ENCODE measurements at places on chromosomes 12 and 14.

GRCh38 chr14:101761032-101761880, at the start of gene PPP2R5C:
Gene PPP2R5C, plus strand, starts transcription at chr14:101761709. Its CDS starts 185 bp downstream, at chr14:101761894.
- H3K27me3 ChIP-seq = no peaks in the 10 kb centered on the region
- H3K4me1 ChIP-seq = peaks cover 11% of the 10 kb centered on the region
- peaks cover 9% of the 10 kb centered on the region for H3K36me3 ChIP-seq
- DNase-seq = peak; percentile 84

- no peaks in the 10 kb centered on the region for H3K36me3 ChIP-seq
- H3K4me1 ChIP-seq = no peaks in the 10 kb centered on the region
- no peak overlapping the region for H3K4me3 ChIP-seq
- no peak overlapping the region for H3K27ac ChIP-seq
- no peaks in the 10 kb centered on the region for H3K27me3 ChIP-seq
Measured at GRCh38 chr14:38512236-38512635, 256.3 kb upstream of the CLEC14A start.

- H3K4me3 ChIP-seq = peak overlapping the region; percentile 76
- no peaks in the 10 kb centered on the region for H3K36me3 ChIP-seq
- peak overlapping the region; percentile 78 for H3K27ac ChIP-seq
- no peak for DNase-seq
- H3K4me1 ChIP-seq = peaks cover 17% of the 10 kb centered on the region
Measured at GRCh38 chr12:112979041-112979680, 842 bp downstream of the OAS2 start.

- H3K4me3 ChIP-seq = no peak overlapping the region
- no peak for DNase-seq
- H3K27ac ChIP-seq = no peak overlapping the region
- no peaks in the 10 kb centered on the region for H3K36me3 ChIP-seq
- H3K27me3 ChIP-seq = no peaks in the 10 kb centered on the region
Measured at GRCh38 chr12:53424626-53425514, 1.2 kb downstream of the AMHR2 start.

DNA sequence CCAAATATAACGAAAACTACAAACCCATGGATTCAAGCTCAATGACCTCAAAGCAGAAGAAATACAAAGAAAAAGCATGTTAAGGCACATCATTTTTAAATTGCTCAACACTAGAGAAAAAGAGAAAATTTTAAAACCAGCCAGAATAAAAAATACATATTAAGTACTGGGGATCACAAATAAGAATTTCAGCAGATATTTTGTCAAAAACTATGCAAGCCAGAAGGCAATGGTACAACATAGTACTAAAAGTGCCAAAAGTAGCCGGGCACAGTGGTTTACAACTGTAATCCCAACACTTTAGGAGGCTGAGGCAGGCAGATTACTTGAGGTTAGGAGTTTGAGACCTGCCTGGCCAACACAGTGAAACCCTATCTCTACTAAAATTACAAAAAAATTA, 10.2 kb downstream of the SGPP1 start:
- no peak overlapping the region for H3K4me3 ChIP-seq
- no peaks in the 10 kb centered on the region for H3K4me1 ChIP-seq
- DNase-seq = no peak

- H3K27me3 ChIP-seq = no peaks in the 10 kb centered on the region
- no peak overlapping the region for H3K27ac ChIP-seq
- H3K4me1 ChIP-seq = no peaks in the 10 kb centered on the region
- no peaks in the 10 kb centered on the region for H3K36me3 ChIP-seq
- no peak for DNase-seq
- no peak overlapping the region for H3K4me3 ChIP-seq
Measured at GRCh38 chr12:51682981-51683380, 91.9 kb downstream of the SCN8A start.

DNA sequence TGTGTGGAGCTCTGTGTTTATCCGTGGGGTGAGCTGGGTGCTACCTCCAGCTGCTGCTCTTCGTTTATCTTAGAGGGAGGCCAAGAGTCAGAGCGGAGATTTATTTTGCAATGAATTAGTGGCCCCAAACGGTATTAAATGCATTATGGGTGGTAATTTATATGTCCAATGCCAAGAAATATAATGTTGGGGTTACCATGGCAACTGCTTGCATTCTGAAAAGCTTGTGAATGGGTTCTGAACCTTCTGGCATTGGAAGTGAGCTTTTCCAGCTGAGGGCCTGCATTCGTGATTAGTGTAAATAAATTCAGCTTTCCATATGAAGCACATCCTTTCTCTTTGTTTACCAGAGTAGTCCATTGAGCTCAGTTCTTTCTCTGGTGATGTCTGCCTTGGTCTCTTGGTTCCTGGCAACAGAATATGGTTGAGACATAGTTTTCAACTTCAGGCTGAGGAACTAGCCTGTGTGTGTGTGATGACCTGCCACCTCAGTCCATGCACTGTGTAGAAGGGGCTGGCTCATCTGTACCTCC, 51.8 kb downstream of the TRAF3 start:
- no peaks in the 10 kb centered on the region for H3K27me3 ChIP-seq
- H3K4me1 ChIP-seq = no peaks in the 10 kb centered on the region
- H3K27ac ChIP-seq = no peak overlapping the region
- DNase-seq = no peak
- H3K36me3 ChIP-seq = peaks cover 17% of the 10 kb centered on the region

GRCh38 chr14:23352506-23353432, at the start of gene SLC22A17:
Gene SLC22A17, minus strand, starts transcription at chr14:23352887.
- no peak within 1 kb of the TSS for H3K27ac ChIP-seq
- peak; percentile 43 for DNase-seq
- H3K36me3 ChIP-seq = no peaks in the 10 kb centered on the region
- H3K27me3 ChIP-seq = no peaks in the 10 kb centered on the region
- peak within 1 kb of the TSS; percentile 67 for H3K4me3 ChIP-seq

DNA sequence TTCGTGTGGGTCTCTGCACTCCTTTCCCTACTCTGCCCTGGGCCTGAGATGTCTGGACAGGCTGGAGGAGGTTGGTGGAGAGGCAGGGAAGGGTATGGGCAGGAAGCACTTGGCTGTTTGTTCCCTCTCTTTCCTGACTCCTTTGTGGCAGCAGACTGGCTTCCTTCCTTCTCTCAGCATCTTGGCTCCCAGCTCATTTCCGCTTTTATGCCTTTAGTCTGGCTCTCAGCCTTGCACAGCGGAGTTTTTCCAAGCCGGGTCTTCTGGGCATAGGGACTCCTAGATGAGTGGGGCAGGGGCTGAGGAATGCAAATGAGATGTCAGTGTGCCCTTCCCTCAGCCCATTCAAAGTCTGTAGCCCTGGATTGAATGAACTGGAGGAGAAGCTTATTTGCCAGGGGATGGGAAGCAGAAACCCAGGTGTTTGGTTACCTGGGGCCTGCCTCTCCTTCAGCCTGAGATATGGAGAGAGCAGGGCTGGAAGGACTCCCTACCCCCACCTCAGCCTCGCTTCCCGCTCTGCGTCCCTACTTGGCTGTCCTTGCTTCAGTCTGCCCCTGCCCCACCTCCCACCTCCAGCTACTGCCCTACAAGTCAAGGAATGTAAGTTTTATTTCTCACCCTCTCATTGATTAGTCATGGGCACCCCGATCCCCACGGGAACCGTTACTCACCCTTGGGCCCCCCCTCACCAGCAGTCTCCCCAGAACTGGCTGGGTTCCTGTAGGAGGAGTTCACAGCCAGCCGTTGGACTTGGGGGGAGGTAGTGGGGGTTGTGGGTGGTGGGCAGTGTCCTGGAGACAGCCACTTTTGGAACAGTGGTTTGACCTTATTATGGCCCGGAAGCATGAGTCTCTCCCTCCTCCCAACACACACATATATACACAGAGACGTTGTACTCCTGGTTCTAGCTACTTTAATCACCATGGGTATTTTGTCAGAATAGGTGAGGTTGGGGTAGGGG, 9.3 kb upstream of the ITGA5 start:
- H3K27ac ChIP-seq = no peak overlapping the region
- no peaks in the 10 kb centered on the region for H3K36me3 ChIP-seq
- peaks cover 11% of the 10 kb centered on the region for H3K4me1 ChIP-seq

DNA sequence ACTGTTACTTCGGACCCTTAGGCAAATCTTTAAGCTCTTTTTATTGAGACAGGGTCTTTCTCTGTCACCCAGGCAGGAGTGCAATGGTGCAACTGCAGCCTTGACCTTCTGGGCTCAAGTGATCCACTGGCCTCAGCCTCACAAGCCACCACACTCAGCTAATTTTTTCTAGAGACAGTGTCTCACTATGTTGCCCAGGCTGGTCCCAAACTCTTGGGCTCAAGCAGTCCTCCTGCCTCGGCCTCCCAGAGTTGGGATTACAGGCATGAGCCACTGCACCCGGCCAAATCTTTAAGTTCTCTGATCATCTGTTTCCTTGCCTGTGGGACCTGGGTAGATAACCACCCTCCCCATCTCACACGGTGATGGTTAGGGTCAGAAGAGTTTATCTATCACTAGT, 2.3 kb upstream of the GPX2 start:
- no peak overlapping the region for H3K4me3 ChIP-seq
- no peak overlapping the region for H3K27ac ChIP-seq
- peaks cover 24% of the 10 kb centered on the region for H3K36me3 ChIP-seq
- H3K4me1 ChIP-seq = no peaks in the 10 kb centered on the region
- DNase-seq = no peak

DNA sequence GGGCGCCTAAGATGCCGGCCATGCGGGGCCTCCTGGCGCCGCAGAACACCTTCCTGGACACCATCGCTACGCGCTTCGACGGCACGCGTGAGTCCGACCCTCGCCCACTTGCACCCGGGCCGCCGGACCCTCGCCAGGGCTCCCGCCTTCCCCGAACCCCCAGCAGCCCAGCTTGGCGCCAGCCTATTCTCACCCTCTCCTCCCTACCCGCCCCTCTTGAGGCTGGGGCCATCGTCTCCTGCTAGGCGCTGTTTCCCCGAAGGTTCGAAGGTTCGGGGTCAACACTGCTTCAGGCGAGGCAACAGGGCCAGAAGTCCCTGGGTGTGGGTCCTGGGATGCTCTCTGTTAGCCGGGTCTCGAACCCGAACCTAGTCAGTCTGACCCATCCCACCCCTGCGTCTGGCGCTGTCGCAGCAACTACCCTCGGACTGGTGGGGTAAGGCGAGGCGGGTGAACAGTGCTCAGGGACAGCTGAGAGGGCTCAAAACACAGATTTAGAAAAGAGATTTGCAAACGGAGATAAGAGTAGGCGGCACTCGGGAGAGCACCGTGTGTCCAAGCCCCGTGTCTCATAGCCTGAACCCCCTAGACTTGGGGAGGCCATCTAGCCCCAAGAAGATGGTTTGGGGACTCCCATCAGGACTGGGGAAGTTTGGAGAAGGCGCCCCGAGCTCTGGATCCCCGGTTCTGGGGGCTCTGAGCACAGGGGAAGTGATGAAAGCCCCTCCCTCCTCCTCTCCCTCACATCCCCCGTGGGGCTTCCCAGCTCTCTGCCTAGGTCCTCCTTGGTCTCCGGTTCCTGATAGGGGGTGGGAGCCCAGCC, 787 bp downstream of the KCNH3 start:
- peak overlapping the region; percentile 35 for H3K4me3 ChIP-seq
- no peak overlapping the region for H3K27ac ChIP-seq
- no peak for DNase-seq
- H3K27me3 ChIP-seq = no peaks in the 10 kb centered on the region

- H3K4me1 ChIP-seq = no peaks in the 10 kb centered on the region
- no peak overlapping the region for H3K4me3 ChIP-seq
- DNase-seq = no peak
Measured at GRCh38 chr14:103137689-103138300, 14.5 kb downstream of the TNFAIP2 start.

GRCh38 chr12:3320881-3321509, 170.0 kb upstream of the PRMT8 start:
- no peak overlapping the region for H3K27ac ChIP-seq
- H3K27me3 ChIP-seq = no peaks in the 10 kb centered on the region
- no peaks in the 10 kb centered on the region for H3K4me1 ChIP-seq
- no peak overlapping the region for H3K4me3 ChIP-seq
- no peak for DNase-seq

DNA sequence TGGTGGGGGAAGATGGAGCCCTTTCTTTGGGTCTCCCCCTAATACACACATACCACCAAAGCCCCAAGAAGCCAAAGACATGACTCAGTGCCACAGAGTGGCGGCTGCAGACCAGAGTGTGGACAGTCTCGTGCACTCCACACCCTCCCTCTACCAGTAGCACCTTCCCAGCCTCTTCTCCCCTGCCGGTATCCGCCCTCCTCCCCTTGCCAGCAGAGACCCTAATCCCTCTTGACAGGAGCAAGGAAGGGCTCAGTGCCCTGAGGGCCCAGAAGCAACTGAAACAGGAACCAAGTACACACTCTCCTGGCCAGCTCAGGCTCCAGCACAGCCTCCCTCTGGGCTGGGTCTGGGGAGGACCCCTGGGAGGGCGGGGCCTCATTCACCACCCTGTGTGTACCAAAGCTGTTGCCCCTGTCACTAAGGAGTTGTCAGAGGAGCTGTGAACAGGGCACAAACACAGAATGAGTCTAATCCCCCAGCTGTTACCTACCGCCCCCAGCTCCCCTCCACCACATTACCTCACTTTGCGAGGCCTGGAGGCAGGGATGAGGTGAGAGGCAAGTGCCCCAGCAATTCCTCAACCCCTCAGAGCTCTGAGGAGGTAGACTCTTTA, 8.2 kb downstream of the SPRYD3 start:
- no peak overlapping the region for H3K27ac ChIP-seq
- H3K4me3 ChIP-seq = no peak overlapping the region
- H3K36me3 ChIP-seq = peaks cover 59% of the 10 kb centered on the region
- no peaks in the 10 kb centered on the region for H3K27me3 ChIP-seq
- DNase-seq = no peak

DNA sequence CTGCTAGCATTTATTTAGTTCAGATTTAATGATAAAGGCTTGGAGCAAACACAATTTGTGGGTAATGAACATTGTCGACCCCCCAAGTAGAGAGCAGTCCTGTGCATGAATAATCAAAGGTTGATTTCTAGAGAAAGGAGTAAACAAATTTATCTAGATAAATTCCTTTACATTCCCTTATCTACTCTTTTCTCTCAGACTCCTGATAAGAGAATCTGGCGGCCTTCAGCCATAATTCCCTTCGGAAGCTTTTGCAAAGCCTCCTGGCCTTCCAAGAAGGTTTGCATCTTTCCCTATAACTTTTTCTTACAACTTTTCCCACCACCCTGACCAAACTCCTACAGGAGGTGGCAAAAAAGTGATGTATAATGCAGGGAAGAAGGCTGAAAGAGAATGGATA, 42.1 kb downstream of the TMTC3 start:
- no peak for DNase-seq
- no peak overlapping the region for H3K27ac ChIP-seq
- H3K27me3 ChIP-seq = no peaks in the 10 kb centered on the region
- no peak overlapping the region for H3K4me3 ChIP-seq
- no peaks in the 10 kb centered on the region for H3K4me1 ChIP-seq

GRCh38 chr12:87413784-87414183, 615.4 kb downstream of the C12orf50 start:
- no peaks in the 10 kb centered on the region for H3K36me3 ChIP-seq
- DNase-seq = no peak
- no peaks in the 10 kb centered on the region for H3K27me3 ChIP-seq
- H3K27ac ChIP-seq = no peak overlapping the region

DNA sequence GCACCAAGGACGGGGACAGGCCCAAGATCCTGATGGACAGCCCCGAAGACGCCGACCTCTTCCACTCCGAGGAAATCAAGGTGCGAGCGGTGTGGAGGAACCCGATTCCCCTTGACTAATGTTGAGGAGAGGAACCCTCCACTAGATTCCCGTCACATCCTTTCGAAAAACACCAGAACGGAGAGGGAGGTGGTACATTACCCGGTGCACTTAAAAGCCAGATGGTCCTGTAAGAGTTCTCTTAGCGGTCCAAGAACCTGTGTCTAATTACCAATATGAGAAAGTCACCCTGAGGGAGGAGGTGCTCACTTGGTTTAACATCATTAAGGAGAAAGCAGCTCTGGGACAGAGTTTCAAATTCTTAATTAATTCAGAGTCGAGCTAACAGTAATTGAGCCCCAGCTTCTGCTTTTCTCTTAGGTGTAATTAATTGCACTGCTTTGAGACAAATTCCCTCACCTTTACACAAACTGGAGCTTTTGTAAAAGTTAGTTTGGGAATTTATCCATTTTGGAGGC, 450 bp downstream of the PRKAB1 start:
- H3K36me3 ChIP-seq = peaks cover 12% of the 10 kb centered on the region
- no peaks in the 10 kb centered on the region for H3K27me3 ChIP-seq
- DNase-seq = no peak
- peaks cover 8% of the 10 kb centered on the region for H3K4me1 ChIP-seq
